OCI-LY7 (cell line): ENCODE measurements at places on chromosomes 11 and 22.

DNA sequence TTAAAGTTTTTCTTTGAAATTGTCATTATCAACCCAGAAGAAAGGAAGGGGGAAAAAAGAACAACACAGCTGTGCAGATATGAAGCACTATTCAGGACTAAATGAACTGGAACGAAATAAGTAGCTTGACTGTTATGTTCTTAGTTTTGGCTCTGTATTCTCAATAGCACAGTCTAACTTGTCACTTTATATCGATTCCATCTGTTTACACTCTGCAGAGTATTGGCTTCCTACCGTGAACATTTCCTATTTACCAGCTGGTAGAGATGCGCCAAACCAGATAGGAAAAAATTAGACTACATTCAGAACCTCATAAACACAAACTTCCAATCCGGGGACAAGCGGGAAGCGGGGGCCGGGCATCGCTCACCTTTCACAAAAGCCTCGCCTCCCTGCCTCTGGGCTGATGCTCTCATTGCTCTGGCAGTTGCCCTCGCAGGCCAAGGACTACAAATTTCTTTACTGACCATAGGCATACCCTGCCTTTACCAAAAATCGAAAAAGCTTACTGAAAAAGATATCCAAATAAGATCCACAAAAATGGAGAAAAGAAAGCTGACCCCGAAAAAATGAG is 66.2 kb downstream of the EFCAB6 start:
- no peak for DNase-seq

- peak; percentile 78 for DNase-seq
These were observed 34.2 kb downstream of the PHF21B start for GRCh38 chr22:44975427-44976262.

- no peak for DNase-seq
These were observed 1041.6 kb downstream of the BRD1 start for GRCh38 chr22:48785792-48786678.

DNA sequence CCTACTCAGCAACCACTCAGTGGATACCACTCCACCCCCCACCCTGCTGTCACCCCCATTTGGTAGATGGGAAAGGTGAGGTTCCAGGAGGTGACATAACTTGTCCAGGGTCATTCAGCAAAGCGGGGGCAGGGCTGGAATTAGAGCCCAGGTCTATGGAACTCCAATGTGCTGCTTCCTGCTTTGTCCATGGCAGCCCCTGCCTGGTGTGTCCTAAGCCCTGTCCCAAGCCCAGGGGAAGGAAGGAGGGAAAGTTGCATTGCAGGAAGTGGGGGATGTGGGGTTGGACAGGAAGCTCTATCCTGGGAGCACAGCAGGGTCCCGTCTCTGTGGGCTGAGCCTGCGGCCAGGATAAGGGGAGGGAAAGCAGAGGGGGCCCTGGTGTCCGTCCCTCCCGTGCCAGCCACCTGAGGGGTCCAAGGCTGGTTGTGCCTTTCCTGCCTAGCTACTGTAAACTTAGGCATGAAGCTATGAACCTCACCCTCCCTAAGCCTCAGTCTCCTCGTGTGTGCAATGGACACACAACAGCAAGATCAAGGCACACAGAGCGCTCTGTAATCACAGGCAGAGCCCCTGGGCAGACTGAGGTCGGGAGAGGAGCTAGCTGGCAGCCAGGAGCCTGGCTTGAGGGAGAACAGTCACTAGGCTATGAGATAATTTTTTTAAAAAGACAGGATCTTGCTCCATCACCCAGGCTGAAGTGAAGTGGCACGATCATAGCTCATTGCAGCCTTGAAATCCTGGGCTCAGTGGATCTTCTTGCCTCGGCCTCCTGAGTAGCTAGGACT is 12.9 kb downstream of the GAL3ST1 start:
- no peak for DNase-seq

DNA sequence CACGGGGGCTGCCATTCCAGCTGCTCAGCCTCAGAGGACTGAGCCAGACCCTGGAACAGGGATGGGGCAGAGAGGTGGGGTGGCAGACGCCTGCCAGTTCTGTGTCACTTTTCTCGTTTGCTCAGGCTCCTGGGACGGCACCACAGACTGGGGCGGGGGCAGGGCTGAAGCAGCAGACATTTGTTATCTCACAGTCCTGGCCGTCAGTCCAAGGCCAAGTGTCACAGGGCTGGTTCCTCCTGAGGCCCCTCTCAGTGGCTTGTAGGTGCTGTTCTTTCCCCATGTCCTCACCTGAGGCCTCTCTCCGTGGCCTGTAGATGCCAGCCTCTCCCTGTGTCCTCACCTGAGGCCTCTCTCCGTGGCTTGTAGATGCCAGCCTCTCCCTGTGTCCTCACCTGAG is 24.7 kb downstream of the TPCN2 start:
- no peak for DNase-seq

DNA sequence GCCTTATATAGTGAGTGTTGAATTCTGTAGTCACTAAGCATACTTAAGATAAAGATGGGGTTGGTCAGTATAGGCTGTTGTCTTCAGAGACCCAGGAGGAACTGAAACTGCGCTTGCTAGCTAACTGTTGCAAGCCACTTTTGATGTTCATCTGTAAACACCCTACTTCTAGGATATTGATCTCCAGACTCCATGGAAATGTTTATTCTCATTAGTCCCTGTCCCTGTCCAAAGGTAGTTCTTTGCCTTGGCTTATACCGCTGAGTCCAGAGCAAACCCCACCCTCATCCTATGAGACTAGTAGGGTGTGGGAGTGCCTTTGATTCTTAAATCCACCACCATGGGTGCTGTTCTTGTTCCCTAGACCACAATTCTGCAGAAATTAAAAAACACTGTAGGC is 36.4 kb downstream of the DEPDC5 start:
- peak; percentile 83 for DNase-seq
